Uterus (tissue), 4 donors: ENCODE measurements at places on chromosomes 1 and 21.

- no peak for DNase-seq
Measured at GRCh38 chr1:201094832-201095231, 17.4 kb downstream of the CACNA1S start.

GRCh38 chr1:38064197-38064903 is 17.8 kb upstream of the POU3F1 start:
- no peak for DNase-seq

DNA sequence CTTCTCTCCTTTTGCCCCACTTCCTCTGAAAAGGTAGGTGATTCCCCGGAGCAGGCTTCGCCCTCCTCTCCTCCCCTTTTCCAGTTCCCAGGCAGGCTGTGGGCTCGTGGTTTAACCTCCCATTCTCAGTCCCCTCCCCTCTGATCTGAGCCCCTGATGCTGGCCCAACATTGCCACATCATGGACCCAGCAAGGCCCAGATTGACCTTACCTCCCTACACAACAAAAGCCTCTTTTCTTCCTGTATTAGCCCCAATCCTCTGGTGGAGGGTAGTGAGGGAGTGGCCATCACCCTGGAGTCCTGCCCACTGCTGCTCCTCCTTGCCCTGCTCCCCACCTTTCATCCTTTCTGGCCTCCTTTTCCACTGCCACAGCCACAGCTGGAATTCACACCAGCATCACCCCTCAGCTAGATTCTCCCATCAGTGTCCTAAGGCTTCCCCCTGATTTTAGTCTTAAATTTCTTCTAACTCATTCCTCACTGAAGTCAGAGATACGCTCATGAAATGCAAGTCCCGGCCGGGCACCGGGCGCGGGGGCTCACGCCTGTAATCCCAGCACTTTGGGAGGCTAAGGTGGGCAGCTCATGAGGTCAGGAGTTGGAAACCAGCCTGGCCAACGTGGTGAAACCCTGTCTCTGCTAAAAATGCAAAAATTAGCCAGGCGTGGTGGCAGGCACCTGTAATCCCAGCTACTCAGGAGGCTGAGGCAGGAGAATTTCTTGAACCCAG is 7.0 kb upstream of the ZBTB48 start:
- no peak for DNase-seq

DNA sequence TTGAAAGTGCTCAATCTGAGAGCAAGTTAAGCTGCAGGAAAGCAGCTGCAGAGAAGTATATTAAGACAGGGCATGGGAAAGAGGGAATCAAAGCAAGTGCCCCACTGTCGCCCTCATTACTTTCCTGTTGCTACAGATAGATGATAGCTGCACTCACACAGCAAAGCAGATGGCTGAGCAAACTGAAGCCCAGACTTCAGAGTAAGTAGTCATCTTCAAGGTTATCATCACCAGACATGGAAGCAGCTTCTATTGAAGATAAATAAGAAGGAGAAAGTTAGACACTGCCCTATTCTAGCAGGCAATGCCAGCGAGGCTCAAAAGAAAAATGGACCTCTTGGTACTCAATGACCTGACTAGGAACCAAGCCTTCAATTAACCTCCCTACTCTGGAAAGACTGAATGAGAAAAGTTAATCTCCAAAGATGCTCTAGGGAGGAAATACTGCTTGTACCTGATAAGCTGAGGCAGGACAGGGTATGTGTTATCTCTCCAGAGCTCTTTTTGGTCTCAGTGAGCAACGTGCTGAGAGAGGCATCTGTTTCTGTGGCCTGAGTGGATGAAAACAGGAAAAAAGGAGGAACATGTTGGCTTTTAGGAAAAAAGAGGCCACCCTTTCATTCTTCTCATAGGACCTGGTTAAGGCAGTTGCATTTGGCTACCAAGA is 11.1 kb upstream of the MRPL9 start:
- DNase-seq, result no peak

- no peak for DNase-seq
Measured at GRCh38 chr1:218377143-218377660, 32.1 kb downstream of the TGFB2 start.

DNA sequence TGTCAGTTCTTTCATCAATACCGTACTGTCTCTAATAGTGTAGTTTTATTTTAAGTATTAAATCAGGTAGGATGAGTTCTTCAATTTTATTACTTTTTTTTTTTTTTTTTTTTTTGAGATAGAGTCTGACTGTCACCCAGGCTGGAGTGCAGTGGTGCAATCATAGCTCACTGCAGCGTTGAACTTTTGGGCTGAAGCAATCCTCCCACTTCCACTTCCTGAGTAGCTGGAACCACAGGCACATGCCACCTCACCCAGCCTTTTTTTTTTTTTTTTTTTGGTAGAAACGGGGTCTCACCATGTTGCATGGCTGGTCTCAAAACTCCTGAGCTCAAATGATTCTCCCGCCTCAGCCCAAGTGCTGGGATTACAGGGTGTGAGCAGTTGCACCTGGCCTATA is 44.3 kb downstream of the INAVA start:
- no peak for DNase-seq

DNA sequence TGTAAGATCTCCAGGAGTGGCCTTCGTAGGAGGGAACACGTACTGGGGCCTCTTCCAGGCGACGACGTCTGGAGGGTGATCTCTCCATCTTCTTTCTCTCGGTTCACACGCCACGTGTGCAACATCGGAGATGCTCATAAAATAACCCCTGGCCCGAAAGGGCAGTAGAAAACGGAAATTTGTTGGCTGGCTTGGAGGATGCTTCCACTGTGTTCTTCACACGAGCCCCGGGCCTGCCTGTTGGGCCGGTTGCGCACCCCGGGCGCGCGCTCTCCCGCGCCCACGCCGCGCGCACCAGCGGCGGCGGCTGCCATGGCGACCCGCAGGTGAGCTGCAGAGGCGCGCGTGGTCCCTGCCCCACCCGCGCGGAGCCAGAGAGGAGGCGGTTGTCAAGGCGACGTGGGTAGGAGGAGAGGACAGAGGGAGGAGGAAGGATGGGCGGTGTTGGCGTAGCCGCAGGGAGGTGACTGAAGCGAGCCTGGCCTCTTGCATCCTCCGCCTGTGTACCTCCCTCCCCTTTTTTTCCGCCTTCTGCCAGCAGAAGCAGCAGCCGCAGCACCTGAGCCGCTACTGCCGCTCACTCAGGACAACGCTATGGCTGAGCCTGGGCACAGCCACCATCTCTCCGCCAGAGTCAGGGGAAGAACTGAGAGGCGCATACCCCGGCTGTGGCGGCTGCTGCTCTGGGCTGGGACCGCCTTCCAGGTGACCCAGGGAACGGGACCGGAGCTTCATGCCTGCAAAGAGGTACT is at the start of gene ELAPOR1:
TSS of gene ELAPOR1 (plus strand) at position 526 of the 752 bp plus-strand sequence. CDS start at position 595, 69 bp downstream.
- DNase-seq, result peak; percentile 46

GRCh38 chr1:207966521-207966920 is 55.6 kb upstream of the CD34 start:
- DNase-seq, result no peak

DNA sequence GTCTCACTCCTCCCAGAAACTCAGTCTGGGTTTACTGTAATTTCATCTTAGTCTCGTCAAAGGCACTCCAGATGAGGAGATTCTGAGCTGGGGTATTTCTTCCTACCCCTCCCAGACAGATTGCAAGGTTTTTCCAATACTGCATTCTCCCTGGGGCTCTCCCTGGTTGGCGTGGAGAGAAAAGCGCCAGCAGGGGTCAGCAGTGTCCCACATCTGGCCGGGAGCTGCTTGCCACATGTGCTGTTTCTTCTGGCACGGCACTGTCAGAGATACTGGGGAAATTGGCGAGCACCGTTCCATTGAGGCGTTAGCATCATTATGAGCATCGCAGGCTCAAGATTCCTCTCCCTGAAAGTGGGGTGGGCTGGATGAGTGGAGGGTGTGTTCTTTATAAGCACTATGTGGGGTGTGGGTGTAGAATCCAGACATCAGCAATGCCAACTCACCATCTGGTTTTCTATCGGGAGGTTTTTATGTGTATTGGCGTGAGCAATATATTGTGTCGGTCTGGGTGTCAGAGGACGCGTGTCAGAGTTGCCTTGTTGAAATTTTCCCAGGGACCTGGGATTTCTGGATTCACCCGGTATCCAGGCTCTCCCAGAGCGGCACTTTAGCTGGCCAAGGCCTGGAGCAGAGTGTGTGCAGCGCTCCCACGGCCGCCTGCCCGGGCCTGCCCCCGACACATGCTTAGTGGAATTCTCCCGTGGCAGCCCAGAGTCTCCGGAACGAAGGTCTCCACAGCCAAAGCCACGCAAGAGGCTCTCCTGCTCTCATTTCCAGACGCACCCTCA is 8.0 kb upstream of the NAV1 start:
- DNase-seq, result peak; percentile 92

DNA sequence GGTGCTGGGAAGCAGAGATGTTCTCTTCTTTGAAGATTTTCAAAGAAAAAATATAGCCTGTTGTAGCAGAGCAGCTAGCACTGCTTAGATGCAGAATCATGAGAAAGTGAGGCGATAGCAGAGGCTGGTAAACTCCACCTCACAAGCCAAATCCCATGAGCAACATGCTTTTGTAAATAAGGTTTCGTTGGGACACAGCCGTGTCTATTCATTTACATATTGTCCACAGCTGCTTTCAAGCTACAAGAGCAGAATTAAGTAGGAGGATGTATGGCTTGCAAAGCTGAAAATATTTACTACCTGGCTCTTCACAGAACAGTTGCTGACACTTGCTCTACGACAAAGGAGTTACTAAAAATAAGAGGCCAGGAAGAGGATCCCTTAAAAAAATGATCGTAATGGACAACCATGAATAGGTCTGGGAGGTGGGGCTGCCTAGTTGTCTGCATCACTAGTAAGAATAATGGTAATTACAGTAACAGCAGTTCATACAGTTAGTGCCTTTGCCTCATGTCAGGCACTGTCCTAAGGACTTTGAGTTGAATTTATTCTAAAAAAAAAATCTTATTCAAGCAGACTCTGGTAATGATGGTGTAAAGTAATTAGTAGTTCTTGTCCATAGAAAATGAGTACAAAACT is 622.0 kb downstream of the KIF26B start:
- DNase-seq, result no peak

DNA sequence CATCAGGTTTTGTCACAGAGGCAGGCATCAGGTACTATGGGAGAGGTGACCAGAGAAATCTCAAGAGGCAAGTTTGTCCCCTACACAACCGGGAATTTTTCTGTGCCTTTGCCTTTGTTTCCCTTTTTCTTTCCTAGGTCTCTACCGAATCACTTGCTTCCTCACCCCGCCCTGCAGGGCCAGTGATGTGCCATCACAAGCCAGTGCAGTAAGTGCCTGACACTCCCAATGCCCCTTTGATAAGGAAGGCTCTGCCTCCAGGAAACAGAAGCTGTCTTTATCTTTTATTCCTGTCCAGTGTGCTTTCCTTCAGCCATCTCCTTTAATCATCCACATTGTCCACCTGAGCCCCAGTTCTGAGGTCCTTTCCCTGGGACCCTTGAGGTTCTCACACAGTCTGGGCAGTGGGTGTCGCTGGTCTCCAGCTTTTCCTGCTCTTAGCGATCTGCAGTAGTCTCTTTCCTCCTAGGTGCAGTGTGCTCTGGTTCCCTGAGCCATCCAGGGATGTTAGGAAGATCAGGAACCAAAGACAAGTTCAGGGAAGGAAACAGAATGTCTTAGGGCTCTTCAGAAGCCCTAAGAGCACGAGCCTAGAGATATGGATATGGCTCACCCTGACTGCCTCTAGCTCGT is 36.6 kb downstream of the GJA5 start:
- DNase-seq, result peak; percentile 41

- no peak for DNase-seq
Measured at GRCh38 chr1:155013632-155014031, 11.0 kb downstream of the ZBTB7B start.

- peak; percentile 15 for DNase-seq
Measured at GRCh38 chr21:45988366-45989347, 7.1 kb downstream of the COL6A1 start.

GRCh38 chr1:16046842-16047241 is 3.3 kb downstream of the CLCNKB start:
- no peak for DNase-seq

DNA sequence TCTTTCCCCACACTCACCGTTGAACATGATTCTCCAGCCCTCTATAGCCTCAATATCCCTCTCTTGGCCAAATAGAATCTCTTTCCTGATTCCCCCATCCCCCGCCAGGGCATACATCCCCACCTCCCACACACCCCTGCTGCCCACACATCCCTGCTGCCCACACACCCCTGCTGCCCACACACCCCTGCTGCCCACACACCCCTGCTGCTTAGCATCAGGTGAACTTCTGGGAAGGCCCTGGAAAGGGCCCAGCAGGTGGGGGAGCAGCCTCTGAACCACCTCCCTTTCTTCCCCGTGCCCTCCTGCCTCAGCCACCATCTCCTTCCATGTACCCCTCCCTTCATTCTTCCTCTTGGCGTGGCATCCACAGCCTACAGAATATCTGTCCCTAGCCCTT is 15.9 kb upstream of the IFNLR1 start:
- no peak for DNase-seq
